ENCODE measurements at places on chromosomes 3 and 15.

DNA sequence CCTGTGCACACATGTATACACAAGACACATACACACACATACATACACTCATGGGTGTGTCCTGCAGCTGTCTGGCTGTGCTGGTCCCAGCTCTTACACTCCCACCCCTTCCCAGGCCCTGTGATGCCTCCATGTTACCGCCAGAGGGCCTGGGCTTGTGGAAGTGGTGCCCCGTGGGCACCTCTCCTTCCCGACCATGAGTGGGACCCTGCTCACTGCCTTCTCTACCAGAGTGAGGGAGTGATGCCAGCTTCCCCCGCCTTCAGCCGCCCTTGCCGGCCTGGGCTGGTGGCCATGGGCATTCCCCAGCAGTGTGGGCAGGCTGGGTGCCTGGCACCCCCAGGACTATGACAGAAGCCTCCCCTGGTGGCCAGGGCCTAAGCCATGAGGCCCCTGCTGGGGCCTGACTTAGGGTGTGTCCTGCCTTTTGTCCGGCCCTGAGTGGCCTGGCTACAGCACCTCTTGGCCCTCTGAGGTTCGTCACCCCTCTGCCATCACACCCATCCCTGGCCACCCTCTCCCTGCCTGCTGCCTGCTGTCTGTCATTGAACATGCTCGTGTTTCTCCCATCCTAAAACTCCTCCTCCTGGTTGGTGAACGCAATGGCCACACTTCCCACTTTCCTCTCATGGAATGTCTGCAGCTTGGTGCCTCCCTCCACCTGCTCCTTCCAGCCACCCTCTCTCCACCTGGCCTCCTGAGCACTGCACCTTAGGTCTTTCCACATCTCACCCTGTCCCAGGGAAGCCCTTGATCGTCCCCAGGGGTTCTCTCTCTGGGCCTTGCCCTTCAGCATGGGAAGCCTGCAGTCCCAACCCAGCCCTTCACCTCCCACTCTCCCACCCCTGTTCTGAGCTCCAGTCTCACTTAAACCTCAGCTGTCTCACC, 14.6 kb downstream of the HDAC11 start:
- DNase-seq = no peak

DNA sequence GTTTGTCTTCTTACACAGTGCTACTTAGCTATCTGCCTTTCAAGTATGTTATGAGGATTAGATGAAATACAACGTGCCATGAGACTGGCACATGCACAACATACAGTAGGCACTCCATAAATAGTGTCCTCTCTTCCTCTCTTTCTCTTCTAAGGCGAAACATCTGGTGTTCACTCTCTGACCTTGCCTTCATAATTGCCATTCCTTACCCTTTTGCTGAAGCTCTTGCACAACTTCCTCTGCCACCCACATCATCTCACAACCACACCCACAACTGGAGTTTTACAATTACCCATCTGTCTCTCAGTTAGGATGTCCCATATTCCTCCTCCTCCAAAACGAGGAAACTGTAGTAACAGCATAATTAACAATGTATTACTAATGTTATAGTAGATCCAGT, 26.4 kb upstream of the ACP3 start:
- no peak for DNase-seq

DNA sequence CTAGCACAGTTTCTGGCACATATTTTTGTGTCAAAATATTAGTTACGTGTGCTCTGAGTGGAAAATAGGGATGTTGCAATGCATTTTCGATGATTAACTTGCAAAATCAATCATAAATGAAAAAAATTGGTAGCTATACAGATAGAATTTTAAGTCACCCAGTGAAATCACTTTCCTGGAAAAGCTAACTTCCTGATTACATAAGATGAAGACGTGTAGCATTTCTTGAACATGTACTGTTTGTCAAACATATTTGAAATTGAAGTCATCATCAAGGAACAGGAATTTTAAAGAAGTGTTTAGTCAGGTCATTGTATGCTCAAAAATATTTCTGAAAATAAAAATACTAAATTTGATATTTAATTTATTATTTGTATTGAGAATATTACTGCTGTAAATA, 977.7 kb downstream of the PLOD2 start:
- no peak for DNase-seq

GRCh38 chr3:20154928-20155327, 31.1 kb downstream of the SGO1 start:
- no peak for DNase-seq

GRCh38 chr3:26118165-26118564, 328.3 kb downstream of the OXSM start:
- DNase-seq = no peak

DNA sequence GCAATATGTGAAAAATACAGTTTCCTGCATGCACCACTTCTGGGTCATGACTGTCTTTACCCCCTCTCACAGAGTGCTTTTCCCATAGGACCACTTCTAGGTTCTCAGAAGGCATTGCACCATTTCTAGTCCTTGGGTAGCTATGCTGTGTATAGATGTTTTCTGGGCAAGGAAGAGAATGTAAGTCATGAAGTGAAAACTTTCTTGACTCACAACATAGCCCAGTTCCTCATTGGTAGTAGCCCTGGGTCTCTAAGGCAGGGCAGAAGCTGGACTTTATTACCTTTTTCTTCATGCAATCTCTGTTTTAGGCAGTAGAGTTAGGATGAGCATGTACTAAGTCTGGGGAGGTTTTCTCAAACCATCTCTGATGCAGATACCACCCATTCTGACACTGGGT, 203.1 kb downstream of the EPHB1 start:
- no peak for DNase-seq

- DNase-seq = no peak
These were observed 42.9 kb downstream of the DCUN1D1 start for GRCh38 chr3:182937293-182938051.

- no peak for DNase-seq
These were observed 200.4 kb upstream of the TBC1D5 start for GRCh38 chr3:17942856-17943255.

GRCh38 chr3:61547625-61548024, 13.7 kb upstream of the PTPRG start:
- no peak for DNase-seq

DNA sequence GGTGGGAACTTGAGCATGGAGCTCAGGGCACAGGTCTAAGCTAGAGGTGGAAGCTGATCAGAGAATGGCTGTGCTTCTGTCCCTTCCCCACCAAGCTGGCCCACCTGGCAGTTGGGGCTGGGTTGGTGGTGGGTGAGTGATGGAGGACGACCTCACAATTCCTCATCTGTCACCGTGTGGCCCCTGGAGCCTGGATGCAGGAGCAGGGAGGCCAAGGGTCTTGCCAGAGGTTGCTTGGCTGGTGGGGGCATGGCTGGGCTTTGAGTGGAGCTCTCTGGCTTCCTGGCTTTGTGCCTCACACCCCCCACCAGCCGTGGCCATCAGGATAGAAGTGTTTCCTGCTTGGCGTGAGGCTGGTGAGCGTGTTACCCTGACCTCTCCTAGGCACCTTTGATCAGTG, 36.0 kb downstream of the FBLN2 start:
- DNase-seq = no peak

Measured in GOT3 (cell line).